ENCODE measurements at places on chromosomes 11 and 22.
A peak's percentile ranks its signal among the peaks of the same experiment; 100 is the strongest.

DNA sequence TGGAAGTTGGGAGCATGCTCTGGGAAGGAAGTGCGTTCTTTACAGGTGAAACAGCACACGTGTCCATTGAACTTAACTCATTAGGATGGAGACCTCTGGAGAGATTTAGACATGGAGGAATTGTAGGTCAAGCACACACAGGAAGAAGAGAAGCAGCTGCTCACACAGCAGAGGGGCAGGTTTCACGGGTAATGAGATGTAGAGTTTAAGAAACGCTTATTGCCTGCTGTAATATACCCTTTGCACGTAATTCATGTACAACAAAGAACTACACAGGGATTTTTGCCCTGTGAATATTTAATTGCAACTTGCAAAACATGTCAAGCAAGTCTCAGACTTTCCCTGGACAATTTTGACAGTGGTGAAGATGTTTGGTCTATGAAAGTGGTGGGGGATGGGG is 508.0 kb downstream of the OPCML start:
- no peak for DNase-seq

- DNase-seq = no peak
Measured at GRCh38 chr11:85582111-85582510, 45.0 kb downstream of the DLG2 start.

DNA sequence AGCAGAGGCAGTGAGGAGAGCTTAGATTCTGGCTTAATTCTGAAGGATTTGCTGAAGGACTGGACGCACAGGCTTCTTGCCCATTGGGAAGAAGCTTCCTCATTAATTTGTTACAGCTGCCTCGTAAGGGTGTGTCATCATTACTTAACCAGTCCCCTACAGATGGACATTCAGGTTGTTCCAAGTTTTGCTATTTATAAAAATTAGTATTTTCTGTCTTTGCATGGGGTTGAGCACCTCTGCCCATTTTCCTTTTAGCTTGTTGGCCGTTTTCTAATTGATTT is 38.1 kb downstream of the CAPN1 start:
- DNase-seq = no peak

DNA sequence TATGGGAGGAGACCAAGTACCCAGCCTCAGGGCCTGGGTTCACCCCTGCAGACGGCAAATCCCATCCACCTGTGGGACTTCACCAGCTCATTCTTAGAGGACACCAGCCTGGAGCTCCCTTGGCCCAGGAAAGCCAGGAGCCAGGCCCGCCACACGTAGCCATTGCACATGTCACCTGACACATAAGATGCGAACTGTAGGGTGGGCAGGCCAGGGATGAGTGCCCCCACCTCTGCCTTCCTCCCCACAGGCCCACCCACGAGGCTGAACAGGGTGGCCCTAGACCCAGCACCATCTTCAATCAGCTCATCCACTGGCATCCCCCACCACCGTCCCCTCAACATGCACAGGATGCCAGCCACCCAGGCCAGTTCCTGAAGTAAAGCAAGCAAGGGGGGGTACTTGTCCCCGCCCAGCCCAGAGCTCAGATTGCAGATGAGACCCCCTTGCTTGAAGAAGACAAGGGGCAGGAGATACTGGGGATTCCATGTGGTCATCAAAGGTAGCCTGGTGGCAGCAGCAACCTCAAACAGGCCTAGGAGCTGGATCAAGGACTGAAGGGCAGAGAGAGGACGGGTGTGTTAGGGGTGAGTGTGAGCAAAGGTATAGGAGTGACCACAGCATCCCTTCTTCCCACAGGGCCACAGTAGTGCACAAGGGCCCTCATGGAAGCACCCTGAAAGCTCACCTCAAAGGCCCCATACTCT is 45.6 kb downstream of the IGLL5 start:
- no peak for DNase-seq

- no peak for DNase-seq
Measured at GRCh38 chr11:104049116-104049515, 12.7 kb downstream of the DDI1 start.

- DNase-seq = peak; percentile 78
Measured at GRCh38 chr11:94602430-94603372, 35.5 kb downstream of the PIWIL4 start.

GRCh38 chr11:7531011-7531410 is 17.2 kb downstream of the PPFIBP2 start:
- no peak for DNase-seq

DNA sequence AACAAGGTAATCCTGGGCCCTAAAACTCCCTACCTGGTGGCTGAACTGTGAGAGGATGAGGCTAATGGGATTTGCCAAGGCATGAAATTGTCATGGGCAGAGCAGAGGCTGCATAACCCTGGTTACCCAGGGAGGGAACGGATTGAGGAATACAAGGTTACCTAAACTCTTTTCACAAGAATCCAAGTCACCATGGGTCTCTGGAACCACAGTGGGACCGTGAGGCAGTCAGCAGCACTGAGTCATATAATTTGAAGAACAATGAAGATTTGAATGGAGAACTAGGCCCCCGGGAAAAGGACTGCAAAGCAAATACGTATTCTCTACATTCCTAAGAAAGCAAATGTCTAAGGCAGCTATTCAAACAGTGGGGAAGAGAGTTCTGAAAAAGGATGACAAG is 19.8 kb downstream of the CAT start:
- no peak for DNase-seq

DNA sequence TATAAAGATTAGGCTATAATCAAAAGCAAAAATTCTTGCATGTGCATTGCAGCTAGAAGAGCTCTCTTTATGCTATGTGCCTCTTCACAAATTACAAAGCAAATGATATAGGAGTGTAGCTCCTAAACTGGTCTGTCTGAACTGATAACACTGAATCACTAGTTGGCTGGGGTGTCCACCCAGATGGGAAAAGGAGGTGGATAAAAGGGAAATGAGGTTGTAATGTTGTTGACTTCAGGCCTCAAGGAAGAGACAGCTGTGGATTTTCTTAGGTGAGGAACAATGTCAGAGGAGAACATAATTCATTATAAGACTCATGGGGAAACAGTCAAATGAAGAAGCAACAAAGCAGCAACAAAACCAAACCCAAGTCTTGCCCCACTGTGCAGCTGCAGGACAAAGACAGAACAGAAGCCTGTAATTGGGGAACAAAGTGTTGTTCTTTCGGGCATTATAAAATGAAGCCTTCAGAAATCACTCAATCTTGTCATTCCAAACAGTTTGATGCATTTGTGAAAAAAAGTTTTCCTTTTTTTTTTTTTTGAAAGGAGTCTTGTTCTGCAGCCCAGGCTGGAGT is 130.1 kb upstream of the DDI1 start:
- DNase-seq = no peak

DNA sequence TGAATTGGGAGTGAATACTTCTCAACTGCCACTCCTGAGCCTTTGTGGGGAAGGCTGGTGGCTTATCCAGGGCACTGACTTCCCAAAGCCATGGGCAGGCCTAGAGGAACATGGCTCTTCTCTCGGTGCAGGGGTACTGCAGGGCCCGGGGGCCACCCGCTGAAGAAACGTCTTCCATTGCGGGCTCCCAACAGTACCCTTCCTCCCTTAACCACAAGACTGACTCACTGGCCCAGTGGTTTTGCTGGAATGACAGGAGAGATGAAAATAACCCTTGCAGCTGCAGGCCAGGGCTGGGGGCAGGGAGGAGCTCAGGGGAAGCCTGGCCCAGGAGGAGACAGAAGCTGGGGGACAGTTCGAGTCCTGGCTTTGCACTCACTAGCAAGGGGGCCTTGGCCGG is 13.5 kb downstream of the TXN2 start:
- DNase-seq = no peak

GRCh38 chr11:45156201-45156600 is 9.8 kb downstream of the PRDM11 start:
- DNase-seq = peak; percentile 63

DNA sequence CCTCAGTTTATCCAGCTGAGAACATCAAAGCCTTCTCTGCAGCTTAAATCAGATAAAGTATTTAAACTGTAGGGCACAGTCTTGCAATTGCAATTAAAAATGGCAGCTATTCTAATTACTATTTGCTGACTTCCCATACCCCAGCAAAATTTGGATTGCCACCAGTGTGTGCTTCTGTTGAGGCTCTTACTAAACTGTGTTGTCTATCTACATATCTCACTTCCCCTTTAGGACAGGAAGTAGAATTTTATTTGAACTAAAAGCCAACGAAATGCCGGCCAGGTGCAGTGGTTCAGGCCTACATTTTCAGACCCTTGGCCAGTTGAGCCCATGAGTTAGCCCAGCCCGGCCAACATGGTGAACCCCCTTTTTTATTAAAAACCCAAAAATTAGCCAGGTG is 7.1 kb downstream of the SAA4 start:
- DNase-seq = no peak

DNA sequence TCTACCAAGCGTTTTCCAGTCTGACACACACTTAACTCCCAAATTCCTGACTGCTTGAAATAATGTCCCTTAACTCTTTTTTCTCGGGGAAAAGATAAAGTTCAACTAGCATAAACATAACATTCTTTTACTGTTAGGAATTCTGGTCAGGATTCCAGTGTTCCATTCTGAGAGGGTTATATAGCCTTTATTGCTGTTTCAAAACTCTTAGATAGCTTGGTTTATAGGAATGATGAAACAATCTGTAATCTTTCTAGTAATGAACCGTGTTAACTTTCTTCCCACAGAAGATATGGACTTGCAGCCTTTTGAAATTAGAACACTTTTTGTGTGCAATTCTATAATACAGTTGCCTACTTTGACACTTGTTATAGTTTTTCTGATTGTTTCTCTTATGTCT is 8.6 kb downstream of the REXO2 start:
- DNase-seq = no peak
